ENCODE measurements at places on chromosomes 5 and 9. TPM values are rescaled to one million over a fixed set of nuclear protein-coding genes. Genes with fewer than 3 reads are reported as not detected.

Gene SLC24A2
- total RNA-seq, result not detected

Gene RASGEF1C
- not detected for total RNA-seq

Gene SLCO4C1
- 0.79 TPM for total RNA-seq

DNA sequence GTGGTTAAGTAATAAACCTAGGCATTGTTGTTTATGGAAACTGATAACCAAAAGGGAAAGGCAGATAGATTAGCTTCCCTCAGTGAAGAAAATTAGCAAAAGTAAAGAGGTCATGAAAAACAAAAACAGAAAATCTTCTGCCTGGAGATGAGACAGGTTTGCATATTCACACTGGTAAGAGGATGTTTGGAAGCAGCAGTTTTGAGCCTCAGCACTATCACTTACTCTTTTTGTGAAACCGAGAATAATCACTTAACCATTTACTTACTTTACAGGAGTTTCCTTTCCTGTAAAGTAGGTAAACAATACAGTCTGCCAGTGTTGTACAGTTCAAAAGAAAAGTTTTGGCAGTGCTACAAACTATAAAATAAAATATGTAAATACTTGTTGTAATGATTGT is 35.5 kb upstream of the EMB start:
- no peak for DNase-seq

DNA sequence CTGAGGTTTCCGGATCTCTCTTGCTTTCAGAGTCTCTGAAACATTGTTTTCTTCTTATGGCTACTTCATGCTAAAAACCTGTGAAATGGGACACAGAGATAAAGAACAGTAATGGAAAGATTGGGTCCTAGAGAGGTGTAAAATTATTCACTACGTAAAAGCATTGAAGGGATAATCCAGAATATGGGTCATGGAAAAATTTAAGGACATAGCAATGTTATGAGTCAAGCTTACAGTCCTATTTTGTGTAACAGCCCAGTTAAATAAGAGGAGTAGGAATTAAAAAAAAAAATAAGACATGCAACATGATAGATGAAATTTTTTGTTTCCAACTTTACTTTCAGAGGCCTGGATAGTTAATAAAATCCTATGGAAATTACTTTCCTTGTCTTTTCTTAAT is 61.9 kb upstream of the ELL2 start:
- DNase-seq, result no peak

- DNase-seq, result no peak
Measured at GRCh38 chr9:127931092-127931881, 710 bp upstream of the PIP5KL1 start.

DNA sequence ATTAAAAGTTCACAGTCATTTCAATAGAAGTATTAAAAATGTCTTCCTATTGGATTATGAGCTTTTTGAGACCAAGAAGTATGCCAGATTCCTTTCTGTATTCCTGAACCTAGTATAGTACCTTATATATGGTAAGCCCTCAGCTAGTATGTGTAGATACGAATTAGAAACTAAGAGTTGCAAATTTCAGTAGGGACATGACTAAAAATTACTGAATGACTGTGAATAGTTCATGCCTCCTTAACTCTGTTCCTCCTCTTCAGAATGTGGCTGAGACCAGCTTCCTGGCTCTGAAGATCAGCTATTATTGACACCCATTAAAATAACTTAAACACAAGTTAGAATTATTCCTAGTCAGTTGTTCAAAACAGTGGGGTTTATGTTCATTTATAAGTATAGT is 19.7 kb downstream of the KDM3B start:
- DNase-seq, result no peak

- no peak for DNase-seq
Measured at GRCh38 chr9:98989036-98990000, 45.6 kb downstream of the COL15A1 start.

DNA sequence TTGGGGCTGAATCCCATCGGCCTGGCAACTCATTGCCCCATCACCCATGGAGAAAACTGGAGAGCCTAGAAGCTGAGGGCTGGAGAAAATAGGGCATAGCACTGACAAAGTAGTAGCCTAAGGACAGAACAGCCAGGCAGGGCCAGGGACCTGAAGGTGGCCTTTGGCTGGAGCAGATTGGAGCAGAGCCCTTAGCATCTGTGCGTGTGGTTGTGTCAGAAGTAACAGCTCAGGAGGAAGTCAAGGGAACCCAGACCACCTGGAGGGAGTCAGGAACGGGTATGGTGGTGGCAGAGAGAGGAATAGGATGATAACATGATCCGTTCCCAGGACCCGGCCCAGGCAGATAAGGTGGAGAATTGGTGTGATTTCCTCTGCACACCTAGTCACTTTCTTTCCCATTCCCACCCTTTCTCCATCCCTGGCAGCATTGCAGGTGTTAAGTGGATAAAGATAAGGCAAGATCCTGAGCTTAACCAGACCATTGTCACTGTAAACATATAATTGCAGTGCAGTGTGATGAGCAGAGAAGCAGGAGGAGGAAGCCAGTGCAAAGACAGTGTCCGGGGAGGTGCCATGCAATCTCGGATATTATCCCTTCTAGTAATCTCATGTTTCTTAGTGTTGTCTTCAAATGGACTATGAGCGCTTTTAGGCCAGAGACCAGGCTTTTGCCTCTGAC is 67.0 kb downstream of the NDFIP1 start:
- DNase-seq, result no peak

- DNase-seq, result no peak
Measured at GRCh38 chr5:144297081-144297480, 126.4 kb downstream of the KCTD16 start.

DNA sequence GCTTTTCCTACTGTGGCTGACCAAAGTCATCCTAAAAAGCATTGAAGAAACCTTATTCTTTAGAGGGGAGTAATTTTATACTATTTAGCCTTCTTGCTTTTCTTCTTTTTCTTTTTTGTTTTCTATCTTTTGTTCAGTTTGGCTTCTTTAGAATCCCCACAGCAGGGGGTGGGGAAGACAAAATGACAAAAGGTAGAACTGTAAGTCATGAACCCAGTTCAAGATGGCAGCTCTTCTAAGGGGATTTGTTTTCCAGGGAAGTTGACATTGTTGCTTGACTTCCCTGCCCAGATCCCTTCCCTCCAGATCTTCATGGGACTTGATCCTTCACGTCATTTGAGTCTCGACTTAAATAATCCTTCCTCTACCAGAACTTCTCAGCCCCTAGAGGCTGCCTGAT is 692.4 kb upstream of the DMAC1 start:
- no peak for DNase-seq

All from activated T-cell treated with anti-CD3 and anti-CD28 coated beads, Interleukin-2, amount 50 U/mL, for 72 hours (primary cell).